AG09319 (cell line): ENCODE measurements at places on chromosomes 2 and 18.

DNA sequence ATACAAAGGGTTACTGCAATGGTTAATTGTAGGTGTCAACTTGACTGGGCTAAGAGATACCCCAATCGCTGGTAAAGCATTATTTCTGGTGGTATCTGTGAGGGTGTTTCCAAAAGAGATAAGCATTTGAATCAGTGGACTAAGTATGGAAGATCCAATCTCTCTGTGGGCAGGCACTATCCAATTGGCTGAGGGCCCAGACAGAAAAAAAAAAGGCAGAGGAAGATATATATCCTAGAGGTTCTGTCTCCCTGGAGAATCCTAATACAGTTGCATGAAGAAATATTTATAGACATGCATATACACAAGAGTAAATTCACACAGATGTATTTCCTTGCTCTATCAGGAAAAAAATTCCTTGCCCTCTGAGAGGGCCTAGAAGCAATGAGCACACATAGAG is 43.9 kb downstream of the TBC1D8 start:
- DNase-seq = no peak

GRCh38 chr2:218046238-218046637 is 22.8 kb upstream of the RUFY4 start:
- DNase-seq = no peak

- no peak for DNase-seq
Observed at GRCh38 chr2:181594322-181594721, 62.6 kb downstream of the CERKL start.

GRCh38 chr2:162092658-162093556 is 18.9 kb upstream of the DPP4 start:
- DNase-seq = peak; percentile 84

- DNase-seq = no peak
Observed at GRCh38 chr2:25323610-25324189, 18.0 kb downstream of the DNMT3A start.

- DNase-seq = no peak
Observed at GRCh38 chr2:159349674-159350299, 63.3 kb upstream of the WDSUB1 start.

GRCh38 chr2:27175330-27175729 is 26.5 kb downstream of the TCF23 start:
- no peak for DNase-seq

GRCh38 chr18:58209326-58209725 is 165.3 kb downstream of the NEDD4L start:
- no peak for DNase-seq

- no peak for DNase-seq
Observed at GRCh38 chr2:15940661-15941480, 521 bp downstream of the MYCN start.

- DNase-seq = no peak
Observed at GRCh38 chr2:22454826-22455485, 930.0 kb upstream of the KLHL29 start.

DNA sequence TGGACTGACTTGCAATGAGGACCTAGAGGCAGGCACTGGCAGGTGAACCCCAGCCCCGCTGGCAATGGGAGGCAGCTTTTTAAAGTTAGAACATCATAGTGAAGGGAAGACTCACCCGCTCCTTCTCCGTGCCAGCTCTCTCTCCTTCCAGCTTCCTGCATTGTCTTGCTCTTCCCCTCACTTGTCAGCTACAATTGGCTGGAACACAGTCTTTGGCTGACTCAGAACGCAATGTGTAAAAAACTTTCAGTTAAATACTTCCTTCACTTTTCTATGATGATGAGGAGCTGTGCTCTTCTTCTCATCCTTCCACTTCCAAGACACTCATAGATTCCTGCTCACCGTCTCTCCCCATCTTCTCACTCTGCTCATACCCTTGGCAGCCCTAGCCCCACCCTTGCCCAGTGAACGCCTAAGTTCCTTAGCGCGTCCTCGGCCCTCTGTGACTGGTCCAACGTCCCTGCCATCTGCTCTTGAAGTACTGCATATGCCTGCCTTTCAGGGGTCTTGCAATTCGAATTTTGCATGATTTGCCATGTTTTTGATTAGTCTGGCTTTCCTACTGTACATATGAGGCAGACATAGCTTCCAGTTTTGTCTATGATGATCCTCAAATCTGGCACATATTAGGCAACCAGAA is 118.0 kb upstream of the TMEM200C start:
- DNase-seq = no peak

- peak; percentile 38 for DNase-seq
Observed at GRCh38 chr18:2932247-2933181, 80.4 kb downstream of the LPIN2 start.

- no peak for DNase-seq
Observed at GRCh38 chr2:62545261-62545660, 39.3 kb upstream of the TMEM17 start.

- no peak for DNase-seq
Observed at GRCh38 chr18:62663731-62664336, 51.5 kb upstream of the PHLPP1 start.

GRCh38 chr18:12034241-12035100 is 53.2 kb downstream of the IMPA2 start:
- no peak for DNase-seq

GRCh38 chr2:27771548-27772335 is at the start of gene MRPL33:
Gene MRPL33 (plus strand): TSS chr2:27771719. CDS start chr2:27771778, 59 bp downstream.
- peak; percentile 65 for DNase-seq

- no peak for DNase-seq
Observed at GRCh38 chr2:167254721-167255120, 366.4 kb downstream of the XIRP2 start.

GRCh38 chr2:42138163-42139015 is 30.8 kb upstream of the EML4 start:
- peak; percentile 96 for DNase-seq

- no peak for DNase-seq
Observed at GRCh38 chr2:144513388-144514101, 6.4 kb downstream of the ZEB2 start.

GRCh38 chr2:205409411-205409810 is 272.9 kb upstream of the NRP2 start:
- no peak for DNase-seq

- no peak for DNase-seq
Observed at GRCh38 chr2:239249048-239249447, 151.8 kb downstream of the HDAC4 start.

DNA sequence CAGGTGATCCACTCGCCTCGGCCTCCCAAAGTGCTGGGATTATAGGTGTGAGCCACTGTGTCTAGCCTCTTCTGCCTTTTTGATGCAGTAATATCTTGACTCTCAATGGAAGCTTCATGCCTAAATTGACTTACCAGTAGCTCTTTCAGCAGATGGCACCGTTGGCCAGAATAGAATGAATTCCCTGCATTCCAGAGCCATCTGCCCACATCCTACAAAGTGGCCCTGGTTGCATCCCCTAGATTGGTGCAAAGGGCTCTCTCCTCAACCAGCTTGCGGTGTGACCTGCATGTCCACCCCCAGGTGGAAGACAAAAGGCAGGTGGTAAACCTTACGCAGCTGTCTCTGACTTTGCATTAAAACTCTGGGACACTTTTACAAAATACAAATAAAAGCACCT is 4.4 kb upstream of the PARD6G start:
- no peak for DNase-seq

GRCh38 chr2:34102339-34102738 is 503.2 kb upstream of the FAM98A start:
- DNase-seq = no peak

- no peak for DNase-seq
Observed at GRCh38 chr2:238010572-238010971, 43.8 kb downstream of the UBE2F start.

DNA sequence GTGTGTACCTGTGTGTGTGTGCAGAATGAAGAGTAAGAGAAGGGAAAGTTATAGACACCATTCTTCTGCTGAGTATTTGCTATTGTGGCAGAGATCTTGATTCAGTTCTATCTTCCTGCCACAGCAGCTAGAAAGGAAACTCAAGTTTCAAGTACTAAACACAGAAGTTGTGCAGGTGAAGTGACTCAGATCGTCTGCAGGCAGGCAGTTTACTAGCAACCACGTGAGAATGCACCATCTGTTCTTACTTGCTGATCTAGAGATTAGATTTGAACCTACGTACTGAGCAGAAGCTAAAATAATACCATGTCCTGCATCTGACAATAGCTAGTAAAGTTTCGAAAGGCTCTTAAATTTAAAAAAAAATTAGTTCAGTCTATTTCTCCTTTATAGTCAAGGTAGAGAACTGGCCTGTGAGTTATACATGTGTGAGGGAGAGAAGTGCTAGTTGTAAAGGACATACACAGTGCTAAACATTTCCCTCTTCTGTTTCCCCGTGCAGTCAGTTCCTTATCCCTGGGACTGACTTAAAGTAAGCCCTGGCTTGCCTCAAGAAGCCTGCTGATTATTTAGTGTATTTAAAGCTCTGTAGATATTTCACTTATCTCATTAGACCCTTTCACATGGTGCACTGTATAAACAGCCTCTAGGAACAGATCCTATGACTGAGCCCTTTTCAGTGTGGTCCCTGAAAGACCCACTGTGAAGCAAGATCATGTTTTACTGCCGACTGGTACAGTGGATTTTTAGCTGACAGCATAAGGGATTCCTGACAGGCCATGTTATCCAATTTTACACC is 45.0 kb downstream of the SLC38A11 start:
- no peak for DNase-seq

DNA sequence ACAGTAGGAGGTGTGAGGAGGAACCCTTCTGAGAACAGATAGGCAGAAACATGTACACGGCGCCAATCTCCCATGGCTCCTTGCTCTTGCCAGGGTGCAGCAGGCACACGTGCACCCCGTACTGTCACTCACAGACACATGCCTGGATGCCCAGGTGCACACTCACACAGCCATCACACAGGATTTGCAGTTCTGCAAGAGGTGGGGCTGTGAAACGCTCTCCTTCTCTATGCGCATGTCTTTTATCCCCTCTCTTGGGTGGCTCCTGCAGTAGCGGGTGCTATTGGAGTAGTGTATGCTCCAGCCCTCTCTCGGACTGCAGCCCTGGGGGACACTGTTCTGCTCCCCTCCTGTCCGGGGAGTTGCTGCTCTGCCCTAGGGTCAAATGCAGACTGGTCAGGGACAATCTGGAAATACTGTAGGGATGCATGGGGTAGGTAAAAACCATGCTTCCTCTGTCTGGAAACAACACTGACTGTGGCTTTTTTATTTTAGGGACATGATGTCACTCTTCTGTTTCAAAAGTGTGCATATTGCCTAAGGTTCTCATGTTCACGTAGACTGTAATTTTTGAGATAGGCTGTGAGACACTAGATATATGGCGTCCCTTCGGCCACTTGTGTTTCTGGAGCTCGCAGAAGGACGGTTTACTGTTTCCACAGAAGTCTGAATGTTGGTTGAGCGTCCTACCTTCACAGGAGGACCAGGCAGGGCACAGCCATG is 118.5 kb downstream of the PRKCE start:
- no peak for DNase-seq

- DNase-seq = no peak
Observed at GRCh38 chr2:12754643-12755042, 37.9 kb downstream of the TRIB2 start.

GRCh38 chr2:220956429-220956828 is 615.7 kb downstream of the EPHA4 start:
- no peak for DNase-seq

GRCh38 chr2:191150600-191151330 is at the start of gene STAT4:
Gene STAT4 (minus strand): TSS chr2:191150994. CDS start chr2:191148203, 2,791 bp downstream.
- no peak for DNase-seq

- DNase-seq = peak; percentile 11
Observed at GRCh38 chr2:220891405-220891804, 680.7 kb downstream of the EPHA4 start.

GRCh38 chr2:23487735-23488492 is 102.9 kb downstream of the KLHL29 start:
- DNase-seq = peak; percentile 12

DNA sequence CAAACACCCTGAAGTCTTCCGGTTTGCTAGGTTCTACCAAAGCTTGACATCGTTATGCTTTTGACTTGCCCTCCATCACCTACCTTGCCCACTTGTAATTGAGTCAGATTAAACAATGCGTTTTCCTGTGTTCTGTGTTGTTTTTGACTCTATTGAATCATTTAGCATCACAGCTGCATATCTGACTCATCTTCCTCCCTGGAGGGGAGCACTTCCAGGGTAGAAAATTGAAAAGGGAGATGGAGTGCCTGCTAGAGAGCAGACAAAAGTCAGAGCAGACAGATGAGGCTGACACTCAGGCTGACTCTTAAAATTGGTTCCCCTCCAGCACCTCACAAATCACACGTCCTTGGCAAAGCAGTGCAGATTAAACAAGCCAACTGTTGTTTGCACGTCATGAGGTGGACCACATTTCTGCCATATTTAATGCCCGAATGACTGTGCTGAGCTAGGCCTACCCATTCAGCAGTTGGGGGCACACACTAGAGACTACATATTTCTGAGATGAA is 2.2 kb downstream of the MPP4 start:
- DNase-seq = no peak

- peak; percentile 16 for DNase-seq
Observed at GRCh38 chr2:230987137-230988020, 8.5 kb upstream of the SPATA3 start.

GRCh38 chr2:2254206-2254605 is 76.9 kb downstream of the MYT1L start:
- no peak for DNase-seq

- no peak for DNase-seq
Observed at GRCh38 chr2:172623249-172623965, 67.5 kb downstream of the PDK1 start.

GRCh38 chr2:98924910-98925309 is 11.1 kb downstream of the CRACDL start:
- DNase-seq = no peak

- DNase-seq = no peak
Observed at GRCh38 chr2:201285499-201285898, 25.2 kb downstream of the CASP8 start.

DNA sequence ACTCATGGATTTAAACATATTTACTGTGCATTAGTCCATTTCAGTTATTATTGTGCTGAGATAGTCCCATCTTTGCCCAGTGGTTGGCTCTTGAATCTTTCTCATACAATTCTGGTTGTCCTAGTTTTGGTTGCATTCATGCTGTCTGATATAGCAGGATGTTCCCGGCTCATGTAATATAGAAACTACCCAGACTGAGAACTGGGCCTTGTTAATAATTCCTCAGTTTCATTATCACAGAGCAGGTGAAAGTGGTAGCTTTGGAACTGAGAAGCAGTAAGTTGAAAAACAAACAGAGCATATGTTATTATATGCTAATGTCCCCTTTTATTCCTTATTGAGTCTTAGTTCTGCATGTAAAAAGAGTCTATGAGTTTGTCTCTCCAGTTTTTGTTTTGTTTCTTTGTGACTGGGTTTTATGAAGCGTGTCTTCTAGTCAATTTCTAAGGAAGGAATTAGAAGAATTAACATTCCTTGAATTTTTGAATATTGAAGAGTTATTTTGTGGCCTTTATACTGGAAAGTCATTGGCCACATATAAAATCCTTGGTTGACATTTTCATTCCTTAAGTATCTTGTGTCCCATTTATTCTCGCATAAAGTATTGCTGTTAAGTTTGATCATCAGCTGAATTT is 43.3 kb downstream of the EIF5B start:
- DNase-seq = no peak

- no peak for DNase-seq
Observed at GRCh38 chr2:215900203-215900611, 113.1 kb downstream of the MREG start.

GRCh38 chr2:232628466-232629128 is 4.8 kb upstream of the EFHD1 start:
- DNase-seq = no peak
